ENCODE measurements at places on chromosomes 11 and 22.

DNA sequence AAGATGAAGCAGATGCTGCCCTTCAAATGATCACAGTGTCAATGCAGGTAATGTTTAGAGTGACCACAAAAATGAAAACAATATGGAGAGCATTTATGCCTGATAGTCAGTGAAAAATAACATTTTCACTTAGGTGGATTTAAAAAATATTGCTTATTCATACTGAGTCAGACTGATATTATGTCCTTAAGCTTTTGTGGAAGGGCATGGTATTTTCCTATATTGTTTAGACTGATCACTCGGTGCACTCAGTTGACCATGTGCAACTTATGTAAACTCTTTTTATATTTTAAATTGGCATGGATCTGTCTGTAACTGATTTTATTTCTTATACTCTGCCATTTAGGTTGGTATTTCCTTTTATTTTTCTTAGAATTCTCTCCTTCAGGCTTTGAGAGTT lies 106.6 kb downstream of the DYNC2H1 start:
- no peak for DNase-seq

- DNase-seq, result no peak
Observed at GRCh38 chr11:15300341-15300740, 185.6 kb downstream of the INSC start.

- DNase-seq, result no peak
Observed at GRCh38 chr11:47144541-47144940, 32.1 kb downstream of the ARFGAP2 start.

- no peak for DNase-seq
Observed at GRCh38 chr11:119472856-119473222, 49.9 kb upstream of the THY1 start.

GRCh38 chr22:28560046-28560742 lies 119.4 kb downstream of the TTC28 start:
- DNase-seq, result no peak

GRCh38 chr11:70926543-70927201 lies 325.7 kb downstream of the SHANK2 start:
- DNase-seq, result no peak

- DNase-seq, result no peak
Observed at GRCh38 chr11:59208956-59209355, 3.8 kb downstream of the MPEG1 start.

- DNase-seq, result no peak
Observed at GRCh38 chr11:7609015-7609414, 64.3 kb downstream of the CYB5R2 start.

GRCh38 chr22:30383061-30383460 lies 4.2 kb downstream of the RNF215 start:
- DNase-seq, result no peak

DNA sequence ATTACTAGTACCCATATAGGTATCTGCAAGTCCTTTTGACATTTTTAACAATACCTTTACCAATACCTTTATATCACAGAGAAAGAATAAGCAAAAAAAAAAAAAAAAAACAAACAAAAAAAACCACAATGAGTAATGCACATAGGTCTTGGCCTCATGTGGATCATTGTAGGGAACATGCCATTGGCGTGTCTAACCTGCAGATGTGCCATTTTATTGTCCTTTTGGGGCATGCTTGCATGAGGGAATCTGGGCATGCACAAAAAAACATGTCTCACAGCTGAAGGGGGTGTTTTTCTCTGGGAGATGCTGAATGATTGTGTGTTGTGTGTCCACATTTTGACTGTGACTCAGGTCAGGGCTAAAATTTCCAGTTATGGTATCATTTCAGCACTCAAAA lies 361.6 kb downstream of the GUCY1A2 start:
- DNase-seq, result no peak

- DNase-seq, result no peak
Observed at GRCh38 chr22:46352691-46353386, 17.3 kb downstream of the TRMU start.

DNA sequence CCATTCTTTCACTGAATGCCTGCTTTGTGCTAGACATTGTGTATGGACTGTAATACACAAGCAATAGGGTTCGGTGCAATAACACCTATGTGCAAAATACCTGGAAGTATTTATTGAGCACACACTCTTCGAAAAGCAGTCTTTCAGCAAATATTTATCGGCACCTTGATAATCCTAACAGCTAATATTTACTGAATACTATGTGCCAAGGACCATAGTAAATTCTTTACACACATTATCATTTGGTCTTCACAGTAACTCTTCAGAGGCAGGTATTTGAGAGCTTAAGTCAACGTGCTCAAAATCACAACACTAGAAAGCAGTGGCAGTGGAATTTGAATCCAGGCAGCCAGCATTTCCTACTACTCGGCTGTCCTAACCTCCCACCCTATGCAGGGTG lies 2.2 kb downstream of the B3GNT6 start:
- no peak for DNase-seq

GRCh38 chr11:58992489-58992888 lies 53.2 kb downstream of the GLYATL1 start:
- DNase-seq, result no peak

- DNase-seq, result no peak
Observed at GRCh38 chr11:69400140-69400539, 81.3 kb upstream of the LINC01488 start.

DNA sequence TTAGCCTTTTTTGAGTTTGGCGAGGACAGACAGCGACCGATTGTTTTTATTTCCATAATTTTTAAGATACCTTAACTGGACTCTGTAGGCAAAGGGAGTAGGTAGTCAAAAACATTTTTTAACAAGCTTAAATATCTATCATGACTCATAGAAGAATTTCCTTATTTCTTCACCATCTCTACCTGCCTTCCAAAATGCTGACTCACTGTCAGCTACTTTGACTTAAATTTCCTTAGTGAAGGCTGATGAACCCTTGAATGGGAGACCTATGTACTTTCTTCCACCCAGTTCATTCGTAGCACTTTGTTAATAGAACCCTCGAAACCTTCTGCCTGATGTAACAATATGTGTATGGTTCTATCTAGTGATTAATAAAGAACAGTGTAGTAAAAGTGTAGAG lies 1.1 kb upstream of the MTMR2 start:
- DNase-seq, result peak; percentile 38

DNA sequence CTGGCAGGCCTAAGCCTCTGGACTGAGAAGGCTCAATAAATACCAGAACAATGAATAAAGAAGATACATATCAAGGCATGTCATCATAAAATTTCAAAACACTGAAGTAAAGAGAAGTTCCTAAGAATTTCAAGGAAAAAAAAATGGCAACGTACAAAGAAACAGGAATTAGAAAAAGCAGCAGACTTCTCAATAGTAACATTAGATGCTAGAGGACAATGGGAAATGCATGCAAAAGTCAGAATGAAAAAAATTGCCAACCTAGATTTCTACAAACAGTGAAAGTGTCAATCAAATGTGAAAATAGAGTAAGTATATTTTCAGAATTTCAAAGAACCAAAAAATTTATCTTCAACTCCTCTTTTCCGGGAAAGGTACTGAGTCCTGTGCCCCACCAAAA lies 125.0 kb downstream of the KCNC1 start:
- no peak for DNase-seq

DNA sequence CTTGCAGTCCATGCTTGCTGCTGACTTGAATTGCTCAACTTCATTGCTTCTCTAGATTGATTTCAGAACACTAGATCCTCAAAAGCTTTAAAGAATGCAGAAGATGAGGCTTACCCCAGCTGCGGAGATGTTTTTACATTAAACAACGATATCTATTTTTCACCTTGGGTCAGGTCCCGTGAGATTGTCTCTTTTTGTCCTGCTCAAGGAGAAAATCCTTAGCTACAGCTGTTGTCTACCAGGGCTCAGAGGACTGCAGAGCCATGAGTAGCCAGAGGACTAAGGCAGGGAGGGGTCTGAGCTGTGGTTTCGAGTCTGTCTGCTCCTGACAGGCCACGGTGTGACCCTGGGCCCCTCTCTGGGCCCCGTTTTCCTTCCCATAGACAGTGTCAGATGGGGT lies 51.4 kb downstream of the PKNOX2 start:
- no peak for DNase-seq

DNA sequence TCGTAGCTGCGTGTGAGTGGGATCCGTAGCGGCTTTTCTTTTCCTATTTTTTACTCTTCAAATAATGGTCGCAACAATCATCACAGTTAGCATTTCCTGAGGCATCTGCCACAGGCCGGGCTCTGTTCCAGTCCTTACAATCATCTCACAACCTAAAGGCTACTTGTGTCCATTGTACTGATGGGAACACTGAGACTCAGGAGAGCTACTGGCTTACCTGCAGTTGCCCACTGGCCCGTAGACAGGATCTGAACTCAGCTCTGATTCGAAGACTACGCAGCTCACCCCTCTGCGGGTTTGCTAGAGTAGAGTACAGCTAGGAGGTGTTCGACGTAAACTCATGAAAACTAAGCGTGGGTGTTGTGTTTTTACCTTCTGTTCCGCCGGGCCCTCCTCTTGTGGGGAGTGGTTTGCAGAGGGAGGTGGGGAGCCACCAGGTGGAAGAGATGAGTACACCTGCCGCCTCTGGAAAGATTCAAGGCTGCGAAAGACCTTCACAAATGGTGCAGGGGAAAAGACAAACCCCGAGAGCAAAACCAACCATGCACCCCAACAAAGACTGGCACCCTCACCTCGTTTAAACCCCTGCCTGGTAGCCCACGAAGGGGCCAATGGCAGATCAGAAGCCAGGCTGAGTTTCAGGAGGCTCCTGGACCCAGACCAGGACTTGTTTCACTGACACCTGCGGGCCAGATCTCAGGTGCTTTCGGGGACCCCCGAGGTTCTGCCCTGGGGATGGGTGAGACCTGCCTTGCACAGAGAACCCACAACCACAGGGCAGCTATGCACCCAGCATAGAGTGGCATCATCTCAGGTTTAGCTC lies 18.3 kb upstream of the RFPL3 start:
- no peak for DNase-seq

- DNase-seq, result no peak
Observed at GRCh38 chr11:131982154-131982553, 611.7 kb downstream of the NTM start.

DNA sequence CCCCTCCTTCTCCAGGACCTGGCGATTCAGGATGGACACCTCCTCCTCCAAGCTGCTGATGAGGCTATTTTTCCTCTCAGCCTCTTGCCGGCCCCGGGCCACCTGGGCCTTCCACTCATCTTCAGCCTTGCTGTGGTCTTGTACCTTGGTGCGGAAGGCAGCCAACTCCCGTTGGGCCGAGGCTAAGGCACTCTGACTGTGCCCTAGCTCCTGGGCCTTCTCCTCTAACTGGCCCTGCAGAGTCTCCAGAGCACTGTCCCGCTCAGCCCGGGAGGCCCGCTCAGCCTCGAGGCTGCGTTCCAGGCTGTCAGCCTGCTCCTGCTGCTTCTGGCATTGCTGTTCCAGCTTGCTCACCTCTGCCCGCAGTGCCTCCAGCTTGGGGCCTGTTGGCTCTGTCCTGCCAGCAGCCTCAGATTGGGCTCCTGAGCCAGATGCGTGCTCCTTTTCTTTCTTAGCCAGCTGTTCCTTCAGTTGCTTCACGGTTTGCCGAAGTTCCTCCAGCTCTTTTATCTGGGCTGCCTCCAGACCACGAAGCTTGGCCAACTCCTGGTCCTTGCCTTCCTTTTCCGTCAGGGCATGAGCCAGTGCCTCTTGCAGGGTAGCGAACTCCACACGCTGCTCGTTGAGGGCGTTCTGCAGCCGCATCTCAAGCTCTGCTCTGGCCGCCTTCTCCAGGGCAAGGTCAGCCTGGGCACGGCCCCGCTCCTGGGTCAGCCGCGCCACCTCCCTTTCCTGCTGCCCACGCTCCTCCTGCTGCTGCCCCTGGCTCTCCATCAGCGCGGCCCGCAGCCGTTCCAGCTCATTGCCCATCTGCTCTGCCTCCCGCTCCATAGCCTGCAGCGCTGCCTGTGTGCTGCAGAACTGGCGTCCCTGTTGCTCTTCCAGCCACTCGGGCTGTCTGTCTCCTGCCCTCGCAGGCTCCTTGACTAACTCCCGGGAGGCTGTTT lies 15.3 kb downstream of the IL18BP start:
- DNase-seq, result no peak

All from HS-27A (cell line).